Natural killer cell (primary cell): ENCODE measurements at places on chromosomes 12 and 14. TPM values are rescaled to one million over a fixed set of nuclear protein-coding genes. Genes with fewer than 3 reads are reported as not detected.

Gene SOCS2
- 13.9 TPM for total RNA-seq

- DNase-seq: no peak
- no peaks in the 10 kb centered on the region for H3K36me3 ChIP-seq
- no peak overlapping the region for H3K4me3 ChIP-seq
- no peak overlapping the region for H3K27ac ChIP-seq
- H3K4me1 ChIP-seq: peaks cover 4% of the 10 kb centered on the region
These were observed 76.5 kb upstream of the AMIGO2 start for GRCh38 chr12:47156167-47156736.

DNA sequence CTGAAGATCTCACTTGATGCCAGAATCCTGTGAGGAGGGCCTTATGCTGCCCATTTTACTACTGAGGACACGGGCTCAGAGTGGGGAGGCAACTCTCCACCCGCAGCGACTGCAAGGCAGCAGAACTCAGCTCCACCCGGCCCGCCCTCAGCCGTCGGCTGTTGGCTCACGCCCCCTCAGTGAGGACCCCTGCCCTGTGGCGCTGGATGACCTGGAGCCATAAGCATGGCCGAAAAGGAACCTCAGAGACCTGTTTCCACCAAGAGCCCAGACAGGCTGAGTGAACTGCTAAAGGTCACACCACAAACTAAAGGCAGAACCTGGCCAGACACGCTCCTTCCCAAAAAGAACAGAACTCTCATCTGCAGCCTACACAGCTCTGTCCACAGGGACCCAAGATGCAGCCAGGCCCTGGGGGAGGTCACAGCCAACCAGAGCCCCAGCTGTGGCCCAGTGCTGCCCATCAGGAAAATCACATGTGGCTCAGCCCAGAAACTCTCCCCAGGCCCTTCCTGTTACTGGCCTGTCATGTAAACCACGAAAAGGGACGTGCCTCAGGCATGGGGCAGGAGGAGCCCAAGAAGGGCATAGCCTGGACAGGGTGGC, 32.8 kb downstream of the CCNK start:
- no peak for DNase-seq
- H3K4me3 ChIP-seq: no peak overlapping the region
- no peaks in the 10 kb centered on the region for H3K27me3 ChIP-seq
- peaks cover 22% of the 10 kb centered on the region for H3K36me3 ChIP-seq
- peaks cover 5% of the 10 kb centered on the region for H3K4me1 ChIP-seq
- H3K27ac ChIP-seq: no peak overlapping the region

DNA sequence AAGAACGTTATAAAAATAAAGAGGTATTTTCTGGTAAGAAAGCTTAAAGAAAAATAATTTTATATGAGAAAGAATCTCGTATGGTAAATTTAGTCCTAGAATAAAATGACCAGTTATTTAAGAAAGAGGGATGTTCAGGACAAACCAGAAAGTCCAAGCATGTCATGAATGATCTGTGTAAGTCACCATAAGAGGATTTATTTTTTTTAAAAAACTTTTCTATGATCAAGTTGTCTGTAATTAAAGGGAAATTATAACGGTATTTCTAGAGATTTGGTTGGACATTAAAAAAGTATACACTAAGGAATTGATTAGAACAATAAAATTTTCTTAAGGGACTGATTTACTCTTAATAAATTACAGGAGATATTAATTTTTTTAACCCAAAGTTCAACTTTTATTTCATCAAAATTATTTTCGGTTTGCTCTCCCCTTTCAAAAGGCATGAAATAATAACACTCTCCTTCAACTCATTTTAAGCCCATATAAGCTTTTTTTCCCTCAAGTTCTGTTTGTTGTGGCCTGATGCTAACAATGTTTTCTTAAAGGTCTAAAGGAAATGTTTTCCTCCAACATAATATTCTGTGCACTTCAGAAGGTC, 49.9 kb upstream of the CPSF6 start:
- no peaks in the 10 kb centered on the region for H3K4me1 ChIP-seq
- no peaks in the 10 kb centered on the region for H3K36me3 ChIP-seq
- no peak overlapping the region for H3K4me3 ChIP-seq
- H3K27ac ChIP-seq: no peak overlapping the region
- no peak for DNase-seq

DNA sequence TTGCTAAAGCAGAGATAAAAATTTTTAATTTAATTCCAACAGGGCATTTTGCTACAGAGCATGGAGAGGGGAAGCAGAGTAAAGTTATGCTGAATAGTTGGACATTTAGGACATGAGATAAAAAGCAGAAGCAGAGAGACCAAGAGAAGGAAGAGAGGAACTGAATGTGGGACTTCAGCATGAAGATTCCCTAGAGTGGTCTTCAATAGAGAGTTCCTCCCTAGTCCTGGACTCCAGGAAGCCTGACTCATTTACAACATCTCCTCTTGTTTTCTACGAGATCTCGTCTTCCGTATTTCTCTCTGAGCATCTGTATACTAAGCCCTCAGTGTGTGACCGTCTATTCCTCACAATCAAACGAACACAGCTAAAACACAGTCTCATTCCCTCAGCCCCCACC, 35.2 kb upstream of the IFT81 start:
- no peaks in the 10 kb centered on the region for H3K36me3 ChIP-seq
- H3K4me3 ChIP-seq: no peak overlapping the region
- no peaks in the 10 kb centered on the region for H3K27me3 ChIP-seq
- no peaks in the 10 kb centered on the region for H3K4me1 ChIP-seq

Gene ACACB
- 8.4 TPM for total RNA-seq

Gene BORCS5
- total RNA-seq: 29.2 TPM

- H3K4me1 ChIP-seq: peaks cover 41% of the 10 kb centered on the region
- no peak overlapping the region for H3K27ac ChIP-seq
- no peaks in the 10 kb centered on the region for H3K36me3 ChIP-seq
- H3K27me3 ChIP-seq: no peaks in the 10 kb centered on the region
These were observed 282.4 kb downstream of the ZFP36L1 start for GRCh38 chr14:68510201-68511128.
